IMR-90 (cell line): ENCODE measurements at places on chromosomes 4 and X. TPM values are rescaled to one million over a fixed set of nuclear protein-coding genes. Genes with fewer than 3 reads are reported as not detected.

Gene GABRB1
- 16.1 and 16.4 TPM in 2 replicates for total RNA-seq

Gene CENPVL1
- total RNA-seq, result not detected in 2 replicates

Gene DHX15
- 172 and 240 TPM in 2 replicates for total RNA-seq

GRCh38 chr4:52911684-52912294, 49.7 kb downstream of the RASL11B start:
- no peak overlapping the region for H3K4me3 ChIP-seq
- H3K36me3 ChIP-seq, result no peaks in the 10 kb centered on the region
- H3K27ac ChIP-seq, result no peak overlapping the region
- peak; percentile 56 for DNase-seq

DNA sequence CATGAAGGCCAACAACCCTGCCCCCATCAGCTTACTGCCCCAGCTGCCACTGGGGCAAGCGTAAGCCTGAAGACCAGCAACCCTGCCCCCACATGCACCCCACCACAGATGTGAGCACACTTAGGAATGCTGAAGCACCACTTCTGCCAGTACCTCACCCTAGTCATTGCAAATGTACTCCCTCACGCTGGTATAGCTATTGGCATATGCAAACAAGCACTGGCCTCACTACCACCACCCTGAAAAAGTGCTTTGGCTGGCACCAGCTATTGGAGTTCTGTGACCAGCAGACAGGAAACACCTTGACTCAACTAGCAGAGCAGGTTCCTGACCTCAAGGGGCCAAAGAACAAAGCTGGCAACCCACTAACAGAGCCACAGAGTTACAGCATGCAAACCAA, 534.4 kb upstream of the POU3F4 start:
- H3K4me3 ChIP-seq, result no peak overlapping the region
- H3K36me3 ChIP-seq, result no peaks in the 10 kb centered on the region
- H3K27ac ChIP-seq, result no peak overlapping the region
- no peak for DNase-seq
- no peaks in the 10 kb centered on the region for H3K4me1 ChIP-seq

- no peak overlapping the region for H3K4me3 ChIP-seq
- no peak for DNase-seq
- H3K27ac ChIP-seq, result no peak overlapping the region
- H3K27me3 ChIP-seq, result peaks cover 4% of the 10 kb centered on the region; the same call in 1 of the 2 replicates
- H3K36me3 ChIP-seq, result no peaks in the 10 kb centered on the region
- peaks cover 2% of the 10 kb centered on the region; the same call in 1 of the 2 replicates for H3K4me1 ChIP-seq
These were observed 4.5 kb upstream of the RHOH start for GRCh38 chr4:40192114-40193015.

GRCh38 chr4:74659576-74660411, 134.5 kb downstream of the BTC start:
- peaks cover 6% of the 10 kb centered on the region; the same call in 1 of the 2 replicates for H3K4me1 ChIP-seq
- H3K27me3 ChIP-seq, result no peaks in the 10 kb centered on the region
- H3K27ac ChIP-seq, result peak overlapping the region; percentile 32; the same call in 1 of the 2 replicates
- H3K36me3 ChIP-seq, result no peaks in the 10 kb centered on the region
- peak; percentile 99 for DNase-seq

DNA sequence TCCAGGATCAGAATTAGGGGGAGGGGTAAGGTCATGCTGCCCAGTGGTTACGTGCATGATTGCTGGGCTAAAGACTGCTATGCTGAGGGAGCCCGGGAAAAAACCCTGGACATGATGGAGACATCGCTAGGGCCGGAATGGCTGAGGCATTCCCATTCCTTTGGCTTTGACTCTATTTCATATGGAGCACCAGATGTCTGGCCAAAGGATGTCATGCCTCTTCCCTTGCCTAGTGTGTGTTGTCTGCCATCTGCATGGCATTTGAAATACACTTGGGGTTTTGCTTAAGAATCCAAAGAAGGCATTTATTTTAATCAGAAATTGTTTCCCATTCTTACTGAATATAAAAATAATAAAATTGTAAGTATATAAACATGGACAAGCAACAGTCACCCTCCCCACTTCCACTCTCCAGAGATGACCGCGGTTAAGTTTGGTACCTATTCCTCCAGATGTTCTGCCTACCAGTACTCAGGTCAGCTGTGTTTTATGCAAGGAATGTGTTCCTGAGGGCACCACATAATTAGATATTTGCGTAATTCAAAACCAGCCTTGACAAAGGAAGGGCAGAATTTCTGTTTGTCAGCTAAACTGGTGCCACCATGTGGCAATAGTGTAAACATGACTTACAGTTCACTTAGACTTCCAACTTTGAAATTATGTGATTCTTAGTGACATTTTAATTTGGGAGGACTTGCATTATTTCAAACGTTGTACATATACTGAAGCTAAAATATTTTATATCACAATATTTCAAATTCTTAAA, 105.9 kb downstream of the CT47B1 start:
- peak; percentile 19 for DNase-seq
- H3K4me3 ChIP-seq, result no peak overlapping the region
- no peaks in the 10 kb centered on the region for H3K27me3 ChIP-seq
- no peaks in the 10 kb centered on the region for H3K4me1 ChIP-seq
- H3K36me3 ChIP-seq, result no peaks in the 10 kb centered on the region
- H3K27ac ChIP-seq, result no peak overlapping the region

GRCh38 chr4:154559141-154559493, 3.7 kb upstream of the FGB start:
- no peak overlapping the region for H3K4me3 ChIP-seq
- no peak overlapping the region for H3K27ac ChIP-seq
- DNase-seq, result no peak
- H3K27me3 ChIP-seq, result no peaks in the 10 kb centered on the region; the same call in 1 of the 2 replicates
- H3K36me3 ChIP-seq, result no peaks in the 10 kb centered on the region

DNA sequence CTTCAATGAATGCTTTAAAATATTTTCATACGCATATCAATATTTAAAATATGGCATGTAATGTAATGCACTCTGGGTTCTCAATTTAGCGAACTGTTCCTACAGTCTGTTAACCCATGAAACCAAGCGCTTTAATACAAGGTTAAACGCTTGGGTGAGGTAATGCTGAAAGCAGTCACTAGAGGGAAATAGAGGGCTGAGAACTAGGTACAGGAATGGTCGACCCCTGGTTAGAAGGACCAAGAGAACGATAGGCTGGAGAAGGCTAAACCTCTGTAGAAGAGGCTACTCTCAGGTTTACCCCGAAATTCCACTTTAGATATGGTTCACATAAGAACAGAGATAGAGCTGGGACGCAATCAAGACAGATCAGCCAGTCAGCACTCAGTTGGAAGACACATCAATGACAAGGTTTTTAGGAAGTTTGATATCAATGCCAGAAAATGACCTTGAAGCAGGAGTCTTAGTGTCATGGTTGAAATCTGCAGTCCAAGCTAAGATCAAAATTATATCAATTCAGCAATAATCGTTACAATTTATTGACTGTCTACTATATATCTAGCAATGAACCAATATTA, 26.9 kb downstream of the ARSJ start:
- peaks cover 9% of the 10 kb centered on the region for H3K4me1 ChIP-seq
- peak; percentile 62 for DNase-seq
- no peak overlapping the region for H3K4me3 ChIP-seq
- no peaks in the 10 kb centered on the region for H3K27me3 ChIP-seq
- H3K36me3 ChIP-seq, result peaks cover 10% of the 10 kb centered on the region
- H3K27ac ChIP-seq, result peak overlapping the region; percentile 31; the same call in 1 of the 2 replicates

DNA sequence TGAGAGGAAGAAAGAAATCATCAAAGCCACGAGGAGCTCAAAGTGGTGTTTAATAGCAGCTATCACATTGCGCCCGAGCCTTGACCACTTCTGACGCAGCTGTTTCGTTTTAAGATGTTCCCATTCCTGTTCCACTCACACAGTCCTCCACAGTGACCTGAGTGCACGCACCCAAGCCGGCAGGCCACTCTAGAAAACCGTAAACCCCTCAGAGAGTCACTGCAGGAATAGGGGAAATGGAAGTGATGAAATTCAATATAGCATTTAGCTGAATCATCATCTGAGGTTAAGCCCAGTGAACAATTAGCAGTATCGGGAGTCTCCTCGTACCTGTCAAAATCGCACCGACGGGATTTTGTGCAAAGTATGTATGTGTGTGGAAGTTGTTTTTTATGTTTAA, 17.9 kb upstream of the HAND2 start:
- H3K4me3 ChIP-seq, result no peak overlapping the region
- H3K27ac ChIP-seq, result no peak overlapping the region
- H3K4me1 ChIP-seq, result no peaks in the 10 kb centered on the region

DNA sequence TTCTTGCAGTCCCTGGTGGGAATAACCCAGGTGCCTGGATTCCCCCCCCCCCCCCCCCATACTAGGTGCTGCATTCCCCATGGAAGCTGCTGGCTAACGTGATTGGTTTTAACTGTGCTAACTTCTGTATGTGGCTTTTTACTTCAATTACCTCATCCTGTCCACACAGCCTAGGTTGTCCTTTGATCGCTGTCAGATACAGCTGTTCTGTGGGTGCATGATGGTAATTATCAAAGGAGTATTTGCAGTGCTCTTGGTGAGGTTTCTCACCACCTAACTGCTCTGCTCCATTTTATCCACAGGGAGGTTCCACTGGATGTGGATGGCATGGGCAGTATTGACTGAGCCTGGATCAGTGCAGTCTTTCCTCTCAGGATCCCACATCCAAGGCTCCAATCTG, 93.0 kb downstream of the ZNF518B start:
- no peak overlapping the region for H3K4me3 ChIP-seq
- no peaks in the 10 kb centered on the region for H3K27me3 ChIP-seq
- DNase-seq, result no peak
- no peaks in the 10 kb centered on the region for H3K36me3 ChIP-seq
- H3K27ac ChIP-seq, result no peak overlapping the region

DNA sequence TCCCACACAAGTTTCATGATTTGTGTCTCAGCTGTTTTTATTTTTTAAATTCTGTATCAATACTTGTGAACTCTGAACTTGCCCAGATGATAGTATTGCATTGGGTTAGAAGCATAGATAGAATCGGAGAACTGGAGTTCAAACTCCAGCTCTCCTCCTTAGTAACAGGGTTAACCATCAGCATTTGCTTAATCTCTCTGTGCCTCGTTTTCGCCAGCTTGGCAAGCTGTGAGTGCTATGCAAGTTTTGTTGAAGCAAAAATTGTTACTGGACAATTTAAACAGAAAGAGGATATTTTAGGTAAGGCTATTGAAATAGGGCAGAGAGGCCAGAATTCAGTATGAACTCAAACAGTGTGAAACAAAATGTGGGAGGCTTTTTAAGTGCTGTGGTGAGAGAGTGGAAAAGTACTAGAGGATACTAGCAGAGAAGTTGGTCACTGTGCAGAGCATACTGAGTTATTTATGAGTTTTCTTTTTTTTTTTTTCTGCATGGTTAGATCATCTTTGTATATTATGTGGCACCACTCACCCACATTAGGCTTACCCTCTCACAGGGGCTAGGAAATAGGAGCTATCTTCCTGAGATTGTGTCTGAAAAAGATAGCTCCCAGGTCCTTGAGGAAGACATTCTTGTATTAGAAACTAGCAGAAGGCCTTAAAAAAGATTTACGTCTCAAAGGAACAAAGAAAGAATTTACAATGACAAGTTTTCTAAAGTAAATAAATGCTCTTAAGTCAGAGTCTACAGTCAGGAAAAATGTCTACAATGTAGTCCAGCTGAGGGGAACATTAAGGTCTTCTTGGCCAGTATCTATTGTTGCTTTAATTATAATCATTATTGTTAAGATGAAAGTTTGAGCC, 1126.6 kb downstream of the FAT4 start:
- no peaks in the 10 kb centered on the region for H3K36me3 ChIP-seq
- H3K27ac ChIP-seq, result no peak overlapping the region
- H3K4me3 ChIP-seq, result no peak overlapping the region
- peak; percentile 17 for DNase-seq
- H3K27me3 ChIP-seq, result no peaks in the 10 kb centered on the region
- peaks cover 2% of the 10 kb centered on the region; the same call in 1 of the 2 replicates for H3K4me1 ChIP-seq
